Activated CD4-positive, alpha-beta T cell treated with anti-CD3 and anti-CD28 coated beads for 24 hours (primary cell): ENCODE measurements at places on chromosomes 12 and 14.

DNA sequence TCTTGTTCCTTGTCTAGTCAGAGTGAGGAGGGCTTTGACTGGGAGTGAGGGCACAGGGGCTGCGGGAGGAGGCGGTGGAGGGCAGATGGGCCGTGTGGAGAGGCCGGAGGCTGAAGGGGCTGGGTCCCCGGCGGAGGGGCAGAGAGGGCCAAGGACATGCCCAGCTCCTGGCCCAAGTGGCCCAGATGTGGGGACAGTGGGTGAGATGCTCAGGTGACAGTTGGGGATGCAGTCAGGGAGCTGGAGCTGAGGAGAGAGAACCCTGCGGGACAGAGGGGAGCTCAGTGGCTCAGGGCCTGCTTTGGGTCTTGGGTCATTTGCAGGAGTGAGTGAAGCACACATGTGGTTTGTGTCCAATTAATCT, 26.5 kb upstream of the PLD4 start:
- no peak for DNase-seq

- no peak for DNase-seq
Observed at GRCh38 chr12:50916292-50916691, 36.1 kb upstream of the HIGD1C start.

GRCh38 chr12:93563807-93564538, 8.5 kb upstream of the SOCS2 start:
- DNase-seq, result no peak

GRCh38 chr12:88063375-88063774, 34.2 kb upstream of the C12orf50 start:
- DNase-seq, result no peak

- DNase-seq, result no peak
Observed at GRCh38 chr14:34699873-34700621, 14.3 kb downstream of the CFL2 start.

DNA sequence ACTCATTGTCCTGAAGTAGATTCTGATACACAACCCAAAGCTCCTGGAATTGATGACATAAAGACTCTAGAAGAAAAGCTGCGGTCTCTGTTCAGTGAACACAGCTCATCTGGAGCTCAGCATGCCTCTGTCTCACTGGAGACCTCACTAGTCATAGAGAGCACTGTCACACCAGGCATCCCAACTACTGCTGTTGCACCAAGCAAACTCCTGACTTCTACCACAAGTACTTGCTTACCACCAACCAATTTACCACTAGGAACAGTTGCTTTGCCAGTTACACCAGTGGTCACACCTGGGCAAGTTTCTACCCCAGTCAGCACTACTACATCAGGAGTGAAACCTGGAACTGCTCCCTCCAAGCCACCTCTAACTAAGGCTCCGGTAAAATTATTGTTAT, 63.8 kb downstream of the RAD52 start:
- DNase-seq, result no peak

GRCh38 chr14:103949131-103949790, 6.9 kb upstream of the RD3L start:
- no peak for DNase-seq
